OCI-M1 (cell line): ENCODE measurements at places on chromosomes 4 and X.

GRCh38 chr4:185898413-185898812, 86.4 kb upstream of the SORBS2 start:
- no peak for DNase-seq

DNA sequence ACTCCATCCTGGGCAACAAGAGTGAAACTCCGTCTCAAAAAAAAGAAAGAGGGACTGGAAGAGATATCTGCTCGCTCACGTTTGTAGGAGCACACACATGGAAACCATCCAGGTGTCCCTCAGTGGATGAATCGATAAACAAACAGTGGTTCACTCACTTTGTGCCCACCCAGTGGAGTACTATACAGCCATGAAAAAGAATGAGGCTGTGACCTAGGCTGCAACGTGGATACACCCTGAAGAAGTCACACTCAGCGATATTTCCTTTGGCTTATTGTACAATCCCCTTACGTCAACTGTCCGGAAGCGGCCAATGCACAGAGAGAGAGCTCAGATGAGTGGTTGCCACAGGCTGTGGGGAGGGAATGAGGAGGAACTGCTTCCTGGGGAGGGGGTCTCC, 82.3 kb upstream of the PPP2R3B start:
- DNase-seq: no peak

DNA sequence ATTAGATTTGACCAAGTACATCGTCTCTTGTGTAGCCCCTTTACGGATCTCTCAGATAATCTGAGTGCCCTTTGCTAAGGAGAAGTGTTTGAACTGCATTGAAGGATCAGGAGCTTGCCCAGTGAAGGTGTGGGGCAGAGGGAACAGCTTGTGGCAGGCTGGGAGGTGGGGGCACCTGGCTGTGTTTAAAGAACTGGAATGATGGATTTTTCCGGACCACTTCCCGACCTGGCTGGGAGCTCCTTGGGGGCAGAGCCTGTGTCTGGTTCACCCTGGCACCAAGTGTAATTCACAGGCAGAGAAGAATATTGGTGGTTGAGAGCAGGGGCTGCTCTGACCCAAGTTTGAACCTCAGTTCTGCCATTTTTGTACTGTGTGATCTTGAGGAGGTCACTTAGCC, 18.5 kb downstream of the TBC1D14 start:
- no peak for DNase-seq

GRCh38 chrX:100076031-100076430, 334.0 kb downstream of the PCDH19 start:
- DNase-seq: peak; percentile 29

DNA sequence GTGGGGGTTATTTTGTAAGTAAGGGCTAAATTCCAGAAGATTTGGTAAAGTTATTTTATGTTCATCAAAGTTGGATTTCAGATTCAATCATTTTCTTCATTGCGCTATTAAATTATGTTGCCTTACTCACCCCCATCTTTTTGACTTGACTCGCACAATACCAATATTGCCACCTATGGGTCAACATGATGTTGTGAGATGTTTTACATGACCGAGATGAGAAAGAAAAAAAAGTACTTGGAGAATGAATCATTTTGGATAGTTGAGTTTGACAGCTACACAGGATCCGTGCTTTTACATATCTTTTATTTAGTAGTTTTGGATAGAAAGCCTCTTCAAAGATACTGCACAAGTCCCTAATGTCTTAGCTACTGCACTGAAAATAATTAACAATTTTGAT, 224.2 kb upstream of the EMCN start:
- DNase-seq: peak; percentile 43

DNA sequence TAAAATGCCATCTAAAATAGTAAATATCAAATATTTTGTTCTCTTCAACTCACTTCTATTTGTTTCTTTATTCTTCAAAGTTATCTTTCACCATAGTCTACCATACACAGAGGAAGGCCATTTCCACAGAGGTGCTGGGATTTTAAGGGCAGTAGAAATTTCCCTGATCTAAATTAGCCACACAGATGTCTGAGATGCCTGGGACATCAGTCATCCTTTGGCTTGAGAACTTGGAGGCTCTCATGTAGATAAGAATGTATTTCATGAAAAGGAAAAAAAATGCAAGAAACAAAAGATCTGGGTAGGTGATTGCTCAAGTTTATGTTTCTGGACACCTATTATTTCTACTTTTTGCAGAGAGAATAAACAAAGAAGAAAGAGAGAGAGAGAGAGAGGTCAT, 1008.2 kb downstream of the NLGN4X start:
- DNase-seq: no peak

DNA sequence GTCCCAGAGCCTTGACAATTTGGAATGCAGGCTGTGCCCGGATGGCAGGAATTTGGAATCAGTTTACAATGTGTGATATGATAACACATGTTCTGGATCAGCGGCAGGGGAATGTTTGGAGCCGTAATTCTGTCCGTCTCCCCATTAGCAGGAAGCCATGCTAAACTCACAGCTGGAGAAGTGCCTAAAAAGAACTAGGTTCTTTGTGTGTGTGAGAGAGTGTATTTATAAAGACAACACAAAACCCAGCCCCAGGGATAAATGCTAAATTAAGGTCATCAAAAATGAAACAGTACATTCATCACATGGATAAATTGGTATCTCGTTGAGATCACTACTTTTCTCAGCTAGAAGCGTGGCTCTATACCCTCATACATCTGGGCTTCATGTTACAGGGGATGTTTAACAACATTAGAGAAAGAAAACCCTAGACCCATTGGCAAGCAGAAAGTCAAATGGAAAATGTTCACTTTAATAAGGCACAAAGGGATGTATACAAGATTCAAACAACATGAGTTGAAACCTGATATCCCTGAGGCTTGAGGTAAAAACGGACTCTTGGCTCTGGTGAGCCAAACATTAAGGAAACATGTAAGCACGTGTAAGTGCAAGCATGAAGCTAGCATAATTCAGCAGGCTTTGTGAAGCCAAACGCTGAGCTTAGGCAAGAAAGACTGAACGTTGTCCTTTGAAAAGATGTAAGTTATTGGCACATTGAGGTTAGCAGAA, 18.0 kb upstream of the TMEM131L start:
- DNase-seq: no peak

GRCh38 chr4:183563874-183564273, 59.0 kb downstream of the ING2 start:
- no peak for DNase-seq

DNA sequence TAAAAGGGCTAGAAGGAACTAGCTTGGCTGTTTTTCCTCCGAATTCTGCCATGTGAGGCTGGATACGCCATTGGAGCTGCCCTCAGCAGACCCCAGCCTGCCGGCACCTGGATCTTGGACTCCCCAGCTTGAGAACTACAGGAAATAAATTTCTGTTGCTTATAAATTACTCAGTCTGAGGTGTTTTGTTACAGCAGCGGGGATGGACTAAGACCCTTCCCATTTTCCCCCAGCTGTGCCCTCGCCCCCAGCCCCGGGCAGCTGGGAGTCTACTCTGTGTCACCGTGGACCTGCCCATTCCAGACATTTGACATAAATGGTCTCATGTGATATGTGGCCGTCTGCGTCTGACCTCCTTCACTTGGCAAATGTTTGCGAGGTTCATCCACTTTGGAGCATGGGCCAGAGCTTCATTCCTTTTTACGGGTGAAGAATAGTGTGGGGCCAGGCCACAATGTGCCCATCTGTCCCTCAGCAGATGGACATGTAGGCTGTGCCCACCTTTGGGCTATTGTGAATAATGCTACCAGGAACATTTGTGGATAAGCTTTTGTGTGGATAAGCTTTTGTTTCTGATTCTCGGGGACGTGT, 30.7 kb upstream of the SPON2 start:
- no peak for DNase-seq

- DNase-seq: no peak
Measured at GRCh38 chr4:140829825-140830224, 73.6 kb upstream of the TBC1D9 start.

DNA sequence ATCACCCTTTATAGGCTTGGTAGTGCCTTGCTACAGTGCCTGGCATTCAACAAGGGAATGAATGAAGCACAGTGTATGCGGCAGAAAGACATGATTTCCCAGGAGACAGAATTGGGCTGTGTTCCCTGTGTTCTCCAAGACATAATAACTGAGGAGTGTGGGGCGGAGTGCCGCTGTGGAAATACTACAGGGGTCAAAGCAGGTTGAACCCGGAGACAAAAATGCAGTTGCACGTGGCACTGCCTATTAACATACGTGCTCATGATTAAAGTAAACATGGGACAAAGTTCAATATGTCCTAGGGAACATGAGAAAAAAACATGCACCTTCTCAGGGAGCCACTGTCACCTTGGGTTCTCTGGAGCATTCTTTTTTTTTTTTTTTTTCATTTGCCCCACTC, 820.8 kb downstream of the RPA4 start:
- no peak for DNase-seq

GRCh38 chrX:7334253-7334935, 186.4 kb upstream of the PUDP start:
- no peak for DNase-seq

DNA sequence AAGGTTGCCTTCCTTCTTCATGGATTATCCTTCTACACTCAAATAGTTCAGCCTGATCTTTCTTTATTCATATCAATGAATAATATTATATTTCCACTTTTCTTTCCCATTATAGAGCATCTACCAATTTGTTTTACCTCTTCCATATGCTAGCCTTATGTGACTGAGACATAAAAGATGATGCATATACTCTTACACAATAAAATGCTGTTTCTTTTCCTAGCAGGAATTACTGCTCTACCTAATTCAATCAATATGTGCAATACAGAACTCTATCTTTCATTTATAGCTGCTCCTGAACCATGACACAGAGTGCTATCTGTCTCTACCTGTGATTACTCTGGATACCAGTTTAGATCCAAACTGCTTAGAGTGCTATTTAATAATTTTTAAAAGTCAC, 2334.0 kb downstream of the PCDH7 start:
- DNase-seq: no peak
